ENCODE measurements at places on chromosomes 4 and X.
A peak's percentile ranks its signal among the peaks of the same experiment; 100 is the strongest.

DNA sequence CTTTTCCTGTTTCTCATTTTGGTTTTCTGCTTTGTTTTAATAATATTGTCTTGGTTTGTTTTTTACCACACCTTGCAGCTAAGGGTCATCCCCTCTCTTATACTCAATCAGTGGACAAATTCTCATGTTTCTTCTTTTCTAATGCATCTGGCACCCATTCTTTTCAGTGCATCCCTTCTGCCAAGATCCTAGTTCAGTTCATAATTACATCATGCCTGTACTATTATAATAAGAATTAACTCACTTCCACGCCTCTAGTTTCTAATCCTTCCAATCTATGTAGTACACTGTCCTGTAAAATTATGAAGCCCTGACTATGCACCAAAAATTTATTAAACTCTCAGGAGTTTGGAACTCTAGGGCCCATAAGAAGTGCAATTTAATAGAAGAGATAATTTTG is 126.1 kb downstream of the FAT4 start:
- no peak overlapping the region for H3K27ac ChIP-seq
- H3K36me3 ChIP-seq = no peaks in the 10 kb centered on the region
- no peak overlapping the region for H3K4me3 ChIP-seq
- H3K27me3 ChIP-seq = no peaks in the 10 kb centered on the region
- H3K4me1 ChIP-seq = no peaks in the 10 kb centered on the region

DNA sequence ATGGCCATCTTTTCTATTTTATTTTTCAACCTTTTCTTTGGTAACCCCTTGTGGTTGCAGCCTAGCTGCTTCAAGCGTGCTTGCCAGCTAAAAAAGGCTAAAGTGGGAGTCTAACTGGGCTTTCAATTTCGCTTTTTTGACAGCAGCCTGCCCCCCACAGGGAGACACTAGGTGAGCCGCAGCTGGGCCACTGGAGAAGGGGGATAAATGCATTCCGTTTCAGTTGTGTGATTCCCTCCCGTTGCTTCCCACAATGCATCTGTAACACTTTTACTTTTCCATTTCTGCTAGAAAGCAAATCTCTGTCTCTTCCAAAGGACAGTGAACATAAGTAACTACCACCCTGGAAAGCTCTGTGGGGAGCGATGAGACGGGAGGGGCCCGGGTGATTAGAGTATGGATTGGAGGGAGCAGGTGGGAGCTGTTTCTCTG is 86.3 kb upstream of the RAPGEF2 start:
- H3K4me3 ChIP-seq = no peak overlapping the region
- H3K36me3 ChIP-seq = no peaks in the 10 kb centered on the region
- DNase-seq = peak; percentile 23
- no peaks in the 10 kb centered on the region for H3K4me1 ChIP-seq

- no peaks in the 10 kb centered on the region for H3K4me1 ChIP-seq
- no peak for DNase-seq
- H3K27me3 ChIP-seq = no peaks in the 10 kb centered on the region
- no peak overlapping the region for H3K27ac ChIP-seq
Measured at GRCh38 chr4:55610381-55610780, 18.3 kb upstream of the PDCL2 start.

GRCh38 chr4:101089168-101089567 is 258.2 kb downstream of the PPP3CA start:
- no peaks in the 10 kb centered on the region for H3K36me3 ChIP-seq
- H3K27me3 ChIP-seq = no peaks in the 10 kb centered on the region
- no peak overlapping the region for H3K4me3 ChIP-seq
- H3K4me1 ChIP-seq = no peaks in the 10 kb centered on the region
- no peak overlapping the region for H3K27ac ChIP-seq

DNA sequence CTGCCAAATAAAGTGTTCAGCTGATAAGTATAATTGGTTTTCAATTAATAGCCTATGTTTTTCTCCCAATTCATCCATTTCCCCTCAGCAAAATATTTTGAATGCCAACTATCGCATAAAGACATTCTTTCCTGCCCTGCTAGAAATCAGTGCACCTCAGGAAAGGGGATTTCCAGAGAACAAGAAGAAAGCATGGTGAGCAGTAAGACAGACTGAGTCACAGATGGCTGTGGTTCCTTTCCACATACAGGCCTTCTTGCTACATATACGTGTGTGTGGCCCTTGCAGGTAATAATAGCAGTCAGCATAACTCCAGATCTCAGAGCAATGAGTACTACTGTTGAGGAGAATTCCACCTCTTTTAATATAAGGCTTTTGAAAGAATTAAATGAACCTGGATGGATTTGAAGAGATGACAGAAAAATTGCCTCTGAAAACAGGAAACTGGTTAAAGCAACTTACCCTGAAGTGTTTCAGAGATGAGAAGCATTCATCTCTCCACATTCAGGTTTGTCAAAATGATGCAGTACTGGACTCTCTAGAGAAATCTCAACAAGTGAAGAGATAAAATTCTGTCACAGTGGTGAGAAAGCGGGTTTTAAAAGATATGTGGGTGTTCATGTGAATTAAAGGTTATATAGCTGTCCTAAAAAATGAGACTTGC is 13.6 kb downstream of the GASK1B start:
- DNase-seq = no peak
- no peak overlapping the region for H3K27ac ChIP-seq
- peaks cover 19% of the 10 kb centered on the region for H3K4me1 ChIP-seq
- no peaks in the 10 kb centered on the region for H3K36me3 ChIP-seq
- H3K4me3 ChIP-seq = no peak overlapping the region
- no peaks in the 10 kb centered on the region for H3K27me3 ChIP-seq

DNA sequence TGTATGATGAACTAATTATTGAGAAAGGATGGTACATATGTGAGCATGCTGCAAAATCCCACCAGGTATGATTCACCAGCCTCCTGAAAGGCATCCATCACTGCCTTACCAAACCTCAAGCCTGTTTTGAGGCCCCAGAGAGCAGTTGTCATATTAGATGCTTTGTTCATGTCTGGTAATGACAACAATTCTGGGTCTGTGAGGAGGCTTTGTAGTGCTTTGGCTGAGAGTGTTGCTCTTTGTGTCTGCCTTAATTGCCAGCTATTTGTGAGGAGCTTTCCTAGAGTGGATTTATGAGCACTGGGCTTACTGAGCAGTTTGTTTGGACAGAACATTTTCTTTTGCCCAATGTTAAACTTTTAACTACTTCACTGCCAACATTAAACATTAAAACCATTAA is 69.2 kb downstream of the HEPH start:
- H3K27ac ChIP-seq = no peak overlapping the region
- H3K4me3 ChIP-seq = no peak overlapping the region
- no peaks in the 10 kb centered on the region for H3K27me3 ChIP-seq
- DNase-seq = no peak
- no peaks in the 10 kb centered on the region for H3K4me1 ChIP-seq

- no peaks in the 10 kb centered on the region for H3K4me1 ChIP-seq
- no peak overlapping the region for H3K27ac ChIP-seq
- DNase-seq = no peak
- no peaks in the 10 kb centered on the region for H3K36me3 ChIP-seq
- no peak overlapping the region for H3K4me3 ChIP-seq
Measured at GRCh38 chrX:123918106-123918721, 43.3 kb upstream of the STAG2 start.

DNA sequence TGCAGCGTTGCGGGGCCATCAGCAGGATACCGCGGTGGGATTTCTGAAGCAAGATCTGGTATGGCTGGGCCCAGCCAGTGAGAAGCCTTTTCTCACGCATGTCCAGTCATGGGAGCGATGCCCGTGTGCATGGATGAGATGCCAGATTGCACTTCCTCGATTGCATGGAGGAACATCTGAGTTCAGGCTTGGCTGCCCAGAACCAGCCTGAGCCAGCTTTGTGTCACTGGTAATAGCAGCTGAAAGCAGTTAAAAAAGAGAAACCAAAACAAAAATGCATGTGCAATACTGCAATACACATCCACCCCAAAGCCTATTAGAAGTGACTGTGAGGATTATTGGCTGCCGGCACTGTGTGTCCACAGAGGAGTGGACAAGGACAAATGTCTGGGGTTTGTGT is 59.3 kb downstream of the PSAPL1 start:
- H3K4me1 ChIP-seq = peaks cover 7% of the 10 kb centered on the region
- DNase-seq = no peak
- no peak overlapping the region for H3K27ac ChIP-seq
- H3K4me3 ChIP-seq = no peak overlapping the region
- H3K36me3 ChIP-seq = no peaks in the 10 kb centered on the region

DNA sequence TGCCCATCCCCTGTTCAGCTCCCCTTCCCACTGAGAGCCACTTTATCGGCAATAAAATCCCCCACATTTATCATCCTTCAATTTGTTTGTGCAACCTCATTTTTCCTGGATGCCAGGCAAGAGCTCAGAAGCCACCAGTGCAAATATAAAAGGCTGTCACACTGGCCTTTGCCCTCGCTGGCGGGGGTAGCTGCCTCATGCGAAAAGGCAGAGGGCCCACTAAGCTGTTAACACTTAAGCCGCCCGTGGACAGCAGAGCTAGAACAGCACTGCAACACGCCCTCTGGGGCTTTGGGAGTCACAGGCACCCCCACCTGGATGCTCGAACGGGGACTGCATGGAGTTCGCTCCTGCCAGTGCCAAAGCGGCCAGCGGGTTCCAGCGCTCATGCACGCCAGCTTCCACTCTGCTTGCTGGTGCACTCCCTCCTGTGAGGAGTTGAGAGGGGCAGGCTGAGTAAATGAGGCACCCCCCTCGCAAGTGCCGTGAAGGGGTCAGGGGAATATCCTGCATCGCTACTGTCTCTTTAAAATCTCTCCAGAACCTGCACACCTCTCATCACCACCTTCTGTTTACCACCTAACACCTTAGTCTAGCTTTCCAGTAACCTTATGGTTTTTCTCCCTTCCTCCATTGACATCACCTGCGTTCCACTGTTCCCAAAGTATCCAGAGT is 99.5 kb downstream of the SORBS2 start:
- peaks cover 1% of the 10 kb centered on the region for H3K4me1 ChIP-seq
- no peak overlapping the region for H3K4me3 ChIP-seq
- no peaks in the 10 kb centered on the region for H3K27me3 ChIP-seq
- DNase-seq = no peak
- no peak overlapping the region for H3K27ac ChIP-seq
- no peaks in the 10 kb centered on the region for H3K36me3 ChIP-seq

DNA sequence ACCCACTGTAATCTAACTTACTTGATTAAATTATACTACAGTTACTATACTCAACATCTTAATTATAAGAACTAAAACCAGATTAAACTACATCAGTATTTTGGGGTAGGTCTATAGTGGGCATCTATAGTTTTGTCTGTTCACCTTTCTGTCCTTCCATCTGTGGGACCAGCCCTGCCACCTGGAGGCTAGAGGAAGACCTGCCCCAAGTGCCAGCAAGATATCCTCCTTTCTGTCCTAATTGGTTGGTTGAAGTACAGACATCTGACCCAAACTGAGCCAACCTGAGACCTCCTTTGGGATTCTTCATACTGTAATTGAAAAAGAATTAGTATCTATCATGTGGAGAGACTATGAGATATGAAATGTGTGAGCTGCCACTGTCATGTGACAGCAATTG is 172.2 kb upstream of the TLL1 start:
- no peak overlapping the region for H3K4me3 ChIP-seq
- no peak overlapping the region for H3K27ac ChIP-seq
- no peak for DNase-seq
- no peaks in the 10 kb centered on the region for H3K36me3 ChIP-seq
- H3K4me1 ChIP-seq = no peaks in the 10 kb centered on the region

DNA sequence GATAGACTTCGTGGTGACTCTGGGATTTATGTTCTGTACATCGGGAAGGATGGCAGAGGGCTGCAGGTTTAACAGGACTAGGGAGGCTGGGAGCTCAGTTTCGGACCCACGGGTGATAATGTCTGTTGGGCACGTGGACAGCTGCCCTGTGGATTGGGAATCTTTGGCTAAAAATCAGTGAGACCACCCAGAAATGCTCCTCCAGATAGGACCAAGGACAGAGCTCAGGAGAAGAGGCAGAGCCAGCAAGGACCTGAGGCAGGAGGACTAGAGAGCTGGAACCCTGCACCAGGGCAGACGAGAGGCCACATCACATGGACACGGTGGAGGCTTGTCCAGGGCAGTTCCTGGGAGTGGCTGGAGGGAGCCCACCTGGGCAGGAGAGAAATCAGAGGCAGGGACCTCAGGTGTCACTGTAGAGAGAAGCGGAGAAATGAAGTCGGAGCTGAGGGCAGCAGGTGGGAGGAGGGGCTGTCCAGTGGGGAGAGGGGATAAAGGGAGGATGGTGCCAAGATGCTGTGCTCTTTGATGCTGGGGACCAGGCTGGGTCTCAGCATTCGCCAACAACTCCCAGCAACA is 79.2 kb downstream of the CPZ start:
- no peak overlapping the region for H3K27ac ChIP-seq
- DNase-seq = peak; percentile 10
- no peaks in the 10 kb centered on the region for H3K4me1 ChIP-seq
- no peaks in the 10 kb centered on the region for H3K36me3 ChIP-seq
- H3K4me3 ChIP-seq = no peak overlapping the region

DNA sequence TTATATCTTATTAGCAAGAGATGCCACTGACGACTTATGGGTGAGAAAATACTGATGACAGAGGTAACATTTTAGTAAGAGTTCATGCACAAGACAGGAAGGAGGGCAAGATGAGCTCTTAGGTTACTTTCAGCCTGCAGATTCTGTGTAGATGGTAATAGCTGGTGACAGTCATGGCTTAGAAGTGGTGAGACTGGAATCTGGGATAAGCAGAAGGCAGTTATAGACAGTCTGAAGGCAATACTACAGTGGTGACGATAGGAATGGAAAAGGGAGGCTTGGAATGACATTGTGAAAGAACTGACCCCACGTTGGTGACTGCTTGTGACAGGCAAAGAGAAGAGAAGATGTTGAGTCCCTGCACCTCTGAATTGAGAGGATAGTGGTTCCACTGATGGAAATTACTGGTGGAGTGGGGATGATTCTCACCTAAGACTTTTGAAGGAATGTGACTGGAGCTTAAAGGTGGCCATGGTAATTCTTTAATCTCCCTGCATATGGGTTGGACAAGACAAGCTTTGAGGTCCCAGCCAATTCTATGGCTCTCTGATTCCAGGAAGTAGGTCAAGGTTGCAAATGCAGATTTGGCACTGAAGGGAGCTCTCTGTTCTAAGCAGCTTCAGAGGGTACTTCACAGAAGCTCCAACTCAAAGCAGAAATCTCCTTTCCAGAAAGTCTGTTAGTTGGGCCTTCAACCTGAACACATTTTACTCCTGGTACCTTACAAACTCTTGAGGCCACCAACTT is 99.7 kb downstream of the RASL11B start:
- DNase-seq = no peak
- H3K4me3 ChIP-seq = no peak overlapping the region
- peaks cover 20% of the 10 kb centered on the region for H3K4me1 ChIP-seq
- no peak overlapping the region for H3K27ac ChIP-seq
- no peaks in the 10 kb centered on the region for H3K36me3 ChIP-seq

- H3K4me1 ChIP-seq = no peaks in the 10 kb centered on the region
- H3K27me3 ChIP-seq = no peaks in the 10 kb centered on the region
- H3K36me3 ChIP-seq = no peaks in the 10 kb centered on the region
- H3K27ac ChIP-seq = no peak overlapping the region
Measured at GRCh38 chr4:173074501-173074946, 94.1 kb upstream of the GALNT7 start.

- no peaks in the 10 kb centered on the region for H3K27me3 ChIP-seq
- no peaks in the 10 kb centered on the region for H3K36me3 ChIP-seq
- no peaks in the 10 kb centered on the region for H3K4me1 ChIP-seq
- H3K27ac ChIP-seq = no peak overlapping the region
- H3K4me3 ChIP-seq = no peak overlapping the region
Measured at GRCh38 chrX:46849933-46850332, 13.1 kb downstream of the RP2 start.

- no peak overlapping the region for H3K27ac ChIP-seq
- H3K36me3 ChIP-seq = no peaks in the 10 kb centered on the region
- no peaks in the 10 kb centered on the region for H3K4me1 ChIP-seq
- H3K27me3 ChIP-seq = no peaks in the 10 kb centered on the region
- H3K4me3 ChIP-seq = no peak overlapping the region
- no peak for DNase-seq
Measured at GRCh38 chr4:169975131-169975837, 50.9 kb downstream of the MFAP3L start.
